A172 (cell line): ENCODE measurements at places on chromosomes 5 and 9. TPM values are rescaled to one million over a fixed set of nuclear protein-coding genes. Genes with fewer than 3 reads are reported as not detected.

- no peak for DNase-seq
Observed at GRCh38 chr5:73786043-73786831, 160.2 kb downstream of the ARHGEF28 start.

GRCh38 chr5:161630948-161631347 is 54.6 kb upstream of the GABRA6 start:
- DNase-seq = no peak

DNA sequence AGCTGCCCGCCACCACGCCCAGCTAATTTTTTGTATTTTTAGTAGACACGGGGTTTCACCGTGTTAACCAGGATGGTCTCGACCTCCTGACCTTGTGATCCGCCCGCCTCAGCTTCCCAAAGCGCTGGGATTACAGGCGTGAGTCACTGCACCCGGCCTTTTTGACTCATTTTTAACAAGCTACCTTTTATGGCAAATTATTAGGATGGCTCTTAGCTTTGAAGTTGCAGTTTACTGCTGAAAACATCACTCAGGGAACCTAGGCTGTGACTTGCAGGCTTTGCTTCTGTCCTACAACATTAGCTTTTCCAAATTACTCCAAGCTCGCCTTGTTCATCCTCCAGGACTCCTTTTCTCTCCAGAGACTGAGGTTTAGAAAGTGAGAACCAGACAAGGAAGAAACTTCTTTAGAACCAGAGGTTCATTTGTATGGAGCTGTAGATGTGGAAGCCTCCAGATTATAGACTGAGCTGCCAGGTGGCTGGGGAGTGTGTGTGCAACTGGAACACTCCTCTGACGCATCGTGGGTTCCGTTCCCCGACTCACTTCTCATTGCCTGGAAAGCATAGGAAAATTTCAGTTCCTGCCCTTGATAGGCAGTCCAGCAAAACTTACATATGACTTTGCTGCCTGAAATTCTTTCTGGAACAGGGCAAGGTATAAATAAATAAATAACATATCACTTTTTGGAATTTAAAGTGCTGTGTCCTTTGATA is 23.8 kb upstream of the SPTAN1 start:
- DNase-seq = peak; percentile 72

DNA sequence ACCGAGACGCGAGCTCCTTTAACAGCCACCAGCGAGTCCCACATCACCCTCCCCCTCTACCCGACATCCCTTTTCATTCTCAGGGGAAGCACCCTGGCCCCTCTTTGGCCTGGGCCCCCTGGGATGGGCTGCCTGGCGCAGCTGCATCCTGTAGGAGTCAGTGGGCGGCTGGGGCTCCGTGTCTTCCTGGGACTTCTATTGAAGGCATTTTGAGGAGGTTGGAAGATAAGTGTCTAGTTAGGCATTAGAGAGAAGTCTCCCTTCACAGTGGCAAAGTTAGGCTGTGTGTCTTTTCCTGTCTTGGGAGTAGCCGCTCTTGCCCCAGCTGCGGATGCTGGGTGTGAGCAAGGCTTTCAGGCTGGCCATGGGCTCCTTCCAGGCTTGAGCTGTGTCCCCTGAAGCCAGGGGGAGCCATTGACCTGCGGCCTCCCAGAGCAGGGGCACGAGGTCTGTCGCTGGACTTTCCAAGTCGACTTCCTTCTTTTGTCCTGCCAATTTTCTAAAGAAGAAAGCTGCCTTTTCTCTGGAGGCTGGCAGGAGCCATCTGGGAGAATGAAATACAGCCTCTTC is 18.6 kb upstream of the NKD2 start:
- no peak for DNase-seq

DNA sequence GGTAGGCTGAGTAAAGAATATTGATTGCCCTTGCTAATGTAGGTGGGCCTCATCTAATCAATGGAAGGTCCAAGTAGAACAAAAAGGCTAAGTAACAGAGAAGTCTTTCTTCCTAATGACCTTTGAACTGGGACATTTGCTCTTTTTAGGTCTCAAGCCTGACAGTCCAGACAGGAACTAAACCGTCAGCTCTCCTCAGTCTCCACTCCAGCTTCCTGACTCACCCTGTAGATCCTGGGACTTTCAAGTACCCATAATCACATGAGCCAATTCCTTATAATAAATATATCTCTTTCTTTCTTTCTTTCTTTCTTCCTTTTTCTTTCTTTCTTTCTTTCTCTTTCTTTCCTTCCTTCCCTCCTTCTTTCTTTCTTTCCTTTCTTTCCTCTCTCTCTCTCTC is 479.5 kb upstream of the PAPPA start:
- DNase-seq = peak; percentile 50

GRCh38 chr9:84239343-84239742 is 101.2 kb downstream of the SLC28A3 start:
- DNase-seq = peak; percentile 17

PTPN3 gene
- 7.8 and 10.3 TPM in 2 replicates for total RNA-seq

HAVCR2 gene
- not detected in 2 replicates for total RNA-seq
